ENCODE measurements at places on chromosomes 3 and 15.
A peak's percentile ranks its signal among the peaks of the same experiment; 100 is the strongest.

- no peak for DNase-seq
These were observed 393.5 kb upstream of the ARRDC4 start for GRCh38 chr15:97566961-97567360.

- DNase-seq: no peak
These were observed 404.8 kb upstream of the THBS1 start for GRCh38 chr15:39176030-39176429.

DNA sequence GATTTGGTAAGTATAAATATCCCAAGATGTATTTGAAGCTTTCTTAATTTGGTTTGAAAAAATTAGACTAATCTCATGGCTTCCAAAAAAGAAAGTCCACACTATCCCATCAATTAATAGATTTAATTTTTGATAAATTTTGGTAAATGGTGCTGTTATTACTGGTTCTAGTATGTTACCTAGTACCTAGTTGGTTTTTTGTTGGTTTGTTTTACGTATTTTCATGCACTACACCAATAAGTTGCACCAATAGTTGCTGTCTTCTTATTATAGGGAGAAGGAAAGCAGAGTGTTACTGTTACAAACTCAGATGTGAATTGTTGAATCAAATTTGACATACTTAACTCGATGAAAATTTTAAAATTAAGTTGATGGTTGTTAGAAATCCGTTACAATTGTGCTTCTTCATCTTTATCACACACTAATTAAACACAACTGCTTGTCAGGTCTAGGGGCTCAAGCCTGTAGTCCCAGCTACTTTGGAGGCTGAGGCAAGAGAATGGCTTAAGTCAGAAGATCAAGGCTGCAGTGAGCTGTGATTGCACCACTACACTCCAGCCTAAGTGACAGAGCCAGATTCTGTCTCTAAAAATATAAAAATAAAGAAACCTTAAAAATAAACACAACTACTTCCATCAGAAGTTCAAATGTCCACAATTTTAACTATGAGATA lies 23.1 kb upstream of the MBNL1 start:
- no peak for DNase-seq

- DNase-seq: no peak
These were observed 195.8 kb downstream of the FHIT start for GRCh38 chr3:61055447-61055846.

DNA sequence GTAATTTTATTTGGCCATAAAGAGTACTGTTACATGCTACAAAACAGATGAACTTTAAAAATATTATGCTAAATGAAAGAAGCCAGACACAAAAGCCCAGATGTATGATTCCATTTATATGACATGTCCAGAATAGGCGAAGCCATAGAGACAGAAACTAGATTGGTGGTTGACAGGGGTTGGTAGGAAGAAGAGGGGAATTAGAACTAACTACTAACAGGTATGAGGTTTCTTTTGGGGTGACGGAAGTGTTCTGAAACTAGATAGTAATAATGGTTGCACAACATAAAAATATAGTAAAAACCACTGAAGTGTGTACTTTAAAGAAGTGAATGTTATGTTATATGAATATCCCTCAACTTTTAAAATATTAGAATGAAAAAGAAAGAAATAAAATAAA lies 66.1 kb downstream of the GBE1 start:
- DNase-seq: no peak

DNA sequence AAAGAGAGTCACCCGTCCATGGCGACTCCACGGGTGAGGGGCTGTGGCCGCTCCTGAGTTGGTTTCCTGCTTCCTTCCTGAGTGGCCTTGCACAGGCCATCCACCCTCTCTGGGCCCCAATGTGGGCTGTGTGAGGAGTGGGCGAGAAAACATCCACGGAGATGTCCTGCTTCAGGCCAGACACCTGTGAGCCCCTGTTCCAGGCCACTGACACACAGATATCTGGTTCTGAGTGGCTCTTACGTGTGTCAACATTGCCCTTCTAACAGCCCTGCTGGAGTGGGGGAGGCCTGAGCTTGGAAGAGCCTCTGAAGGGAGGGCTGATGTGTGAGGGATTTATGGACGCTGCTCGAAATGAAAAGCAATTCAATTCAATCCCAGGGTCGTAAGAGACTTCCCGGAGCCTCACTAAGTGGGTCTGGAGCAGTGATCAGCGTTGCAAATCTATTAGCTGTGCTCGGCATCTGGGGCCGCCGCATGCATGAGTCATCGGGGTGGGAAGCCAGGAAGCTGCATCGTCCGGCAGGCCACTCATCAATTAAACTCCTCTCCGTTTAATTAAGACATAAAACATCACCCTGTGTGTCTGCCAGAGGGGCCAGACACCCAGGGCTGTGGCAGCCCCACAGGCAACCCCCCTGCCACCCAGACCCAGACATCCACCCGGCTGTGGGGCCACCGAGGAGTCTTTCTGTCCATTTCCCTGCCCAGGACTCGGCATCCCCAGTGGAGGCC lies 20.0 kb upstream of the PRR23E start:
- peak; percentile 55 for DNase-seq

- DNase-seq: no peak
These were observed 26.2 kb downstream of the RHOA start for GRCh38 chr3:49385617-49386016.

- no peak for DNase-seq
These were observed 620.2 kb downstream of the ZBBX start for GRCh38 chr3:166759736-166760513.

GRCh38 chr3:105805404-105805803 lies 63.4 kb downstream of the CBLB start:
- no peak for DNase-seq

- peak; percentile 75 for DNase-seq
These were observed 12.4 kb downstream of the TNK2 start for GRCh38 chr3:195895861-195896360.

- no peak for DNase-seq
These were observed 3.3 kb upstream of the ISLR start for GRCh38 chr15:74170071-74170844.

GRCh38 chr15:88913850-88914169 lies 631 bp upstream of the MFGE8 start:
- no peak for DNase-seq

DNA sequence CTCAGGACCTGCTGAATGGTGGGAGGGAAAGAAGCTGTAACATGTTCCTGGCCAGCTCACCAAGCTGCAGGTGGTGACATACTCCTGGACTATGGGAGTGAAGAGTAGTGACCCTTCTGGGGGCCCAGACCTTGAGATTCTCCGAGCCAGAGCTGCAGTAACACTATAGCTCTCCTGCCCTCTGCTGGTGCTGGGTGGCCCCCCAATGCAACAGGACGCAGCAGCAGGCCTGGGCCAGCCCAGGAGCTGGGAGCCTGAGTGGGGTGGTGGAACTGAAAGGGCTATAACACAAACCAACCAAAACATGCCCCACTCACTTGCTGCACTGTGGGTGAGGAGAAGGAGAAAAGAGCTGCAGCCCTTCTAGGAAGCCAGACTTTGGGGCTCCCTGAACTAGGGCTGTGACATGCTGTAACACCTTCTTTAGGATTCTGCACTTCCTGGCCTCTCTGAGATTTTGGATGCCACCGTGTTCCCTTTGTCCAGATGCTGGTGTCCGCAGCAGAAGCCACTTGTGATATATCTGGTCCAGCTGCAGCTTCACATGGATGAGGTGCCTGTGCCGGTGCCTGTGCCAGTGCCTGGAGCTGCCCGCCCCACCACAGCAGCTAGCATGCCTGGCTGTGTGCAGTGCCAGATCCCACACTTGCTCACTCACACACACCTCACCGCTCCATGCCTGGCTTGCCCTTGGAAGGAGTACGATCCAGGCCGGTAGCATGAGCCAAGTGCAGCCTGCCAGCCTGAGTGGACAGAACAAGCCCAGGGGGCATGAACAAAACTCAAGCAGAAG lies 636.8 kb upstream of the KCNMB2 start:
- no peak for DNase-seq

DNA sequence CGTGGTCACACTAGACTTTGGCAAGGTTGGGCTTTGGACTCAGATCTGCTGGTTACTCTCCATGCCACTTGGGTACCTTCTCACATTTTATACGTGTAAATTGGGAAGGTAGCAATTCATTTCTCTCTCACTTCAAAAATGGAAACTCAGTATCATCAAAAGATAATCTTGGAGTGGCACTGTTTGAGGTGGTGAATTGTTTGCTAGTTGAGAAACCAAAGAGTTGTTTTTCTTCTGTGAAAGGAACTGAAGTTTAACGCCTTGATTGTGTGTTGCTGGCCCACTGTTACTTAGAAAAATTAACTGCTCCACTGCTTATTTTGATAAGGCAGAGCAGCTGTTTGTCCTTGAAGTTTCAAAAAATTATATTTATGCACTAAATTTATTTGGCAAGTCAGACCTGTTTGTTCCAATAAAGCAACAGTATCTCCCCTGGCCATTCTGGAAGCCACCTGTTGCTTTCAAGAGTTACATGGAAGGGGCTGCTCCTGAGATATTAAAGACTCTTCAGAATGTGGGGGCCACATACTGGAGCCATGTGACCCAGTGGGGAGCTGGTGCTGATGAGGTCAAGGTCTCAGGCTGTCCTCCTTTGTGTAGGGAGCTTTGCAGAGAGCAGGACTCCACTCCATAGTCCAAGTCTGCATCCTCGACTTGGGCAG lies 16.2 kb downstream of the PLCL2 start:
- no peak for DNase-seq

DNA sequence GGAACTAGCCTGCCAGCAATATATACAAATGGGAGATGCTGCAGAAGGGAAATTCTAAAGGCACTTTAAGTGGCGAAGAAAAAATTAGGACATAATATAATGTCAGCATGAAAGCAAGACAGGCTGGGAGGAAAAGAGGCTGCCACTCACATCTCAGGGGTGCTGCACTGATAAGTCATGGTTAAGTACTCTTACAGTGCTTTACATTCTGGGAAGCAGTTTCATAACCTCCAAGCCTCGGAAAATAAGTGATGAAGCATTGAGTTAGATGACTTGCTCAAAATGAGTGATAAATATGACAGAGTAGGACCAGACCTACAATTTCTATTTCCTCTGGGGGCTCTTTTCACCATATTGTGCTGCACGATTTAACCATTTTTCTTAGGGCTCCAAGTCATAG lies 109.0 kb downstream of the HERC1 start:
- no peak for DNase-seq

DNA sequence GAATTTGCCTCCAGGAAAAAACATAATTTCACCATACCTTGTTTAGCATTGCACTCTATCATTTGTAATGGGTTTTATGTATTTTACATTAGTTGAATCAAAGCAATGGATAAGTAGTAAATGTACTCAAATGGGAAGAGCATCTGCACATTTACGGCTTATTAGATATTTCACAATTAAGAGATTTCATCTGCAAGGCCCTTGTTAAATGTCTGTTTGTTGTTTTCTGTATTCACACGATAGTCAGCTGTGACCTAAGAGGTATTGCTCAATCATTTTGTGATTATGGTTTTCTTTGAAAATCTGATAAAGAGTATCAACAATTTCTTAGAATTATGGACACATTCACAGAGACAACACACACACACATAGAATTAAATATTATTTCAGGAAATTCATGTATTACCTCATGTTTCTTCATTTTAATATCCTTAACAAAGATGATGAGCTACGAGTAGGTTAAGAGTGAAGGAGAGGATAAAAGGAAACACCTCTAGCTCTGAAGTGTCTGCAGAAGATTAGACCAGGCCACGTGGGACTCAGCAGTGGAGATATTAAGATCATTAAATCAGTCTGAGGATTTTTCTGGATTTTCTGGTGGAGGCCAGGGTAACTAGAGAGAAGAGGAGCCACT lies 121.9 kb upstream of the POU1F1 start:
- DNase-seq: no peak

- DNase-seq: peak; percentile 67
These were observed 26.7 kb downstream of the PLD1 start for GRCh38 chr3:171783626-171784025.

DNA sequence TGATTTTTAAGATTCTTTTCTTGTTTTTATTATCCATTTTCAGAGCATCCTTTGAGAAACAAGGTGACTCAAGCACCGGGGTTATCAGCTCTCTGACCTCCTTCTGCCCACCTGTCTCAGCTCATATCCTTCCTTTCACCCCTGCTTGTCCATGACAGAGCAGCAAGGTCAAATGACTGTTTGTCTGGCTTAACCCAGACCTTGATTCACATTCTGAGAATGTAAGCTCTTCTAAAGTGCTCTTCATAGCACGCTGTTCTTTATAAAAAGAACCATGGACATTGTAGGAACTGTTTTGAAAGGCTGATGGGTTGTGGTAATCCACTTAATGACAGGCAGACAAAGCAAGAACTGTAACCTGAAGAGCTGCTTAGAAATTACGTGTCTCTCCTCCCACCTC lies 122.5 kb downstream of the CHST2 start:
- no peak for DNase-seq

DNA sequence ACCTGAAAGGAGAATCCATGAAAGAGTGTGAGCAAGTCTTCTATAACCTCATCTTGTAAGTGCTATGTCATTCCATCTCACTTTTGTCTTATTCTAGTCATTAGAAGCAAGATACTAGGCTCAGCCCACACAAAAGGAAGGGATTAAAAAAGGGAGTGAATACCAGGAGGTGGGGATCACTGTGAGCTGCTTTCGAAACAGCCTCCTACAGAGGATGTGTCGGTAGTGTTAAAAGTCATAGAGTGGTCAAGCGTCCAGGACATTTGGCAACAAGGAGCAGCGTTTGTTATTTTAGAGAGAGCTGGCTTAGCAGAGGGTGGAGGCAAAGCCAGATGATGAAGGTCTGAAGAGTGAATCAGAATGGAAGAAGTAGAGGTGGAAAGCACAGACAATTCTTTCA lies 11.7 kb upstream of the ZNF148 start:
- peak; percentile 73 for DNase-seq

DNA sequence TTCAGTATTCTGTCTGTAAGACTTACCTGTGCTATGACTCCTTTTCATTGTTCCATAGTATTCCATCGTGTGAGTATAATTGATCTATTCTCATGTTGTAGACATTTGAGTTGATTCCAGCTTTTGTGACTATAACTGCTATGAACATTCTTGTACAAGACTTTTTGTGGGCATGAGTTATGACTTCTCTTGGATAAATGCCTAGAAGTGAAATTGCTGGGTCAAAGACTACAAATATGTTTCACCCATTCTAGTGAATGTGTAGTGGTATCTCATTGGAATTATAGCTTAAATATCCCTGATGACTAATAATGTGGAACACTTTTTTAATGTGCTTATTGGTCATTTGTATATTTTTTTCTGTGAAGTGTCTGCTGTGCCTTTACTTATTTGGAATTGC lies 27.6 kb upstream of the NPHP3 start:
- DNase-seq: no peak

- no peak for DNase-seq
These were observed 285.1 kb downstream of the LPP start for GRCh38 chr3:188439080-188439479.

DNA sequence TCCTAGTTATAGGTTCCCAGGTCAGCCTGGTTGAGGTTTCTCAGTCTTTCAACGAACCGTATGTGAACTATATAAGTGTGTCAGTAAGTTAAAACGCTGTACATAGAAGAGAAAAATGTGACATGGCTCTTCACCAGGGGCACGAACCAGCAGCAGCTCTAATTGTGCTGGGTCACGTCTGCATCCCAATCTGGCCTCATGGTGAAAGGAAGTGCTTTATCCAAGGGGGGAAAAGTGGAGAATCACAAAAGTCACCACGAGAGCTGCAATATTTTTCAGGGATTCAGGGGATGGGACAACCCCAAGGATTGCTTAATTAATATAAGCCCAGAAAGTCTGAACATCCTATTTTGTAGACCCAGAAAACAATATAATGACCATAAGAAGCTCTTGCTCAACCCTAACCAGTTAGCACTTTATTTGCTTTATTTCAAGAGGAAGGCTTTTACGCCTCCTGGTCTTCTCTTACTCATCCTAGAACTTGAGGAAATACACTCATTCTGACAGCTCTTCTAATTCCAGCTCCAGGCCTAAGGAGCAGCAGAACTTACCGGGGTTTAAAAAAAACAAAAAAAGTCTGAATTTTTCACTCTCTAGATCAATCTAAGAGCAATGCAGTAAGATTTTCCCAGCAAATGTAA lies 16.5 kb downstream of the ANXA2 start:
- DNase-seq: no peak
